ENCODE measurements at places on chromosomes 3 and 15.

GRCh38 chr15:92056875-92057274 is 203.4 kb downstream of the SLCO3A1 start:
- DNase-seq = no peak

- DNase-seq = no peak
Measured at GRCh38 chr3:25478211-25478757, 50.2 kb downstream of the RARB start.

DNA sequence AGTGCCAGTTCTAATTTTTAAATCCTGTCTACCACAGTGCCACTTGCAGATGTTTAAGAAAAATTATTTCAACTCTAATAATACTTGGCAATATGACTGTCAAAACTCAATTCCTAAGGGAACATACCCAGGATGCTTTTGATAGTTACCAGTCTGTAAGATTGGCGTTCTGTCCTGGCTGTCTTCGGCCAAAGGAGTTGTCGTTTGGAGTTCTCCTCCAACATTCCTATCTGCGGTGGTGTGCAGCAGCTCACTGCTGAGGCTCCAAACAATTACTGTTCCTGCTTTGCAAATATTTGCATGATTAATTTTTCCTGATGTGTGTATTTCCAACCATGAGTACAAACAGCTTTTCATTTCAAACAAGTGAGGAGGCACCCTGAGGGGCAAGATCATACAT is 330.8 kb upstream of the DPH6 start:
- DNase-seq = no peak

GRCh38 chr3:61669668-61670299 is 108.4 kb downstream of the PTPRG start:
- no peak for DNase-seq

DNA sequence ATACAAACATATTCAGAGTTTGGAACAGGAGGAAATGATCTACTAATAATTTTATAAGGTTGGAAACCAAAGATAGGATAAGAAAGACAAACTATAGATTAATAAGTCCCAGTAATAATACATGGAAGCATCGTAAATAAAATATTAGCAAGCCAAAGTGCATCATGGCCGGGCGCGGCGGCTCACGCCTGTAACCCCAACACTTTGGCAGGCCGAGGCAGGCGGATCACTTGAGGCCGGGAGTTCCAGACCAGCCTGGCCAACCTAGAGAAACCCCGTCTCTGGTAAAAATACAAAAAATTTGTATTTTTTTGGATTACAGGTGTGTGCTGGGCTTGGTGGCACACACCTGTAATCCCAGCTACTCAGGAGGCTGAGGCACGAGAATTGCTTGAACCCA is 14.9 kb downstream of the MUC4 start:
- no peak for DNase-seq

DNA sequence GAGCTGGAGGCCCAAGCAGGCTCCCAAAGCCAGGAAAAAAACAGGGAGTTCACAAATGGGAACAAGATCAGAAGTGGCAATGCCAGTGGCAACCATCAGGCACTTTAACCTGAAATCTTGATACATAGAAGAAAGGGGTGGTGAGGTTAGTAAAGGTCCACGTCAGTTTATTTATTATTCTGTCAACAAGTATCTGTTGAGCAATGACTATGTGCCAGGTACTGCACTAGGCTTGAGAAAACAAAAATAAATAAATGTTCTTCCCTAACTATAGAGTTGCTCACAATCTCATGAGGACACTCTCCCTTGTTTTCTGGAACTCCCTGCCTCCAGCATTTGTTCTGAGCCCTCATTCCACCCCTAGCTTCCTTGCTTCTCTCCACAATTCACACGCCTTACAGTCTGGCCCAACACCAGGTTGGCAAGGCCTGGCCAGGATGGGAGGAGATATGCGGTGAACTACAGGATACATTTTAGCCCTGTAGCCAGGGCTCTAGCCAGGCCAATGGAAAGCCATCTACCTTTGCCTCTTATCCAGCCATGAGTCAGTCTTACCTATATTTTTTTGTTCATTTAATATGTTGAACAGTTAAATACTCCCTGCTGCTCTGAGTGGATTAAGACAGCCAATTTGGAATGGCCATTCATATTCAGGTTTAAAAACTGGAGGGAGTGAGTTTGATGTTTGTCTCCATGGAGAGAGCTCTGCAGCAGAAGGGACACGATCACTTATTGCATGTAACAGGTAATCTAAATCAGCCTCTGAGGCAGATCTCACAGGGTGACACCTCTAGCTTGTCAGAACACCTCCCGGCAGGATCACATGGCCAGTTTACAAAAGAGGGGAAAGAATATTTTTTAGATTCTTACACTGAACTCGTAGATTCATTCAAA is 161.9 kb upstream of the ATP11B start:
- no peak for DNase-seq

DNA sequence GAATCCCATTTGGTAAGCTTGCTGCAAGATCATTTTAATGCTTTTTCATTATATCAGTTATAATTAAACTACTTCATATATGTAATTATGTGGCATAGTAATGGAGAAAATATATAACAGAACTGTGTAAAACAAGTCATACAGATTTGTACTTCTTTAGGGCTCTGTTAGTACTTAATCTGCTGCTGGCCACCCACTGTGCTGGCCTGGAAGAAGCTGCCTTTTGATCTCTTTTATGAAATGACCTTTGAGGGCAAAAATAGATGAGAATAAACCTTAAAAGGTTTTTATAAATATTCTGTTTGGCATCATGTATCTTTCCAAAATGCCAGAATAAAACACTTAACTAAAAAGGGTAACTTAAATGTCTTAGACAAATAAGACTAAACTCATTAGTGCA is 262.9 kb downstream of the ZIC1 start:
- DNase-seq = no peak

DNA sequence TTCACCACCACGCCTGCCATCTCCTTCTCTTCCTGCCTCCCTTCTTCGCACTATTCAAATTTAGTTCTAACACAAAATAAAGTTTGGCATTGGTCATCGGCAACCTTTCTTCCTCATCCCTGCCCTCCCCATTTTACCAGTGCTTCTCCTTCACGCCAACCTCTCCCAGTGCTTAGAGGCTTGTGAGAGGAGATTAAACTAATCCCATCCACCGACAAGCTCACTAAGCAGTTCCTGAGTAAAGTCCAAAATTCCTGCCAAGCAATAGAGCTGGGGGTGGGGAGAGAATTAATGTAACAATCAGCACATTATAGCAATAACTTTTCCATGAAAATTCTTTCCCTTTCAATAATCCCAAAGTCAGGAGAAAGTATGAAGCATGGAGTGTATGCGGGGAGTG is 157.4 kb upstream of the GMNC start:
- no peak for DNase-seq

DNA sequence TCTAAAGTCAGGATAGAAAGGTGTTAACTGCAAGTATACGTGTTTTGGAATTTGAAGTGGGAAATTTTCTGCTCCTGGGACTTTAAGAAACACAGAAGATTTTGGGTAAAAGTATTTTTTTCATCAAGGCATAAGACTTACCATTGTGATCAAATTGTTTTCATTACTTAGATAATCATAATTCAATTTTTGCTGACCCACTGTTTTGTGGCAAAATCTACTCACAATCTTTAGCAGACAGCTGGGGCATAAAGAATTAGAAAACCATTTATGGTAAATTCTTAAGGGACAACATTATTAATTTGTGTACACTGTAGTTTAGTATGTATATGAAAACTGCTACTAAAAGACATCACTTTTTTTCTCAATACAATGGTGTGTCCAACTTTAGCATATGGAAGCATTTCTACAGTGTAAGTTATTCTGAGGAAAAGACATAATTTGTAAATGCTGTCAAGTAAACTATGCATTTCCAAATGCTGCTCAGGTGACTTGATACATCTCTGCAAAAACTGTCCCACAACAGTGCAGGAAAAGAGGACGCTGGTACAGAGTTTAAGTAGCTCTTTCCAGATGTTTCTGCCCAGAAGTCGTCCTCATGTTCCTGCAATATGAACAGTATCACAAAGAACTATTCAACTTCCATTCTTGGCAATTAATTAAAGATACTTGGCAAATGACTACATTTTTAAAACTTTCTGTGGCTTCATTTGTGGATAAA is 52.3 kb downstream of the THSD4 start:
- DNase-seq = no peak

DNA sequence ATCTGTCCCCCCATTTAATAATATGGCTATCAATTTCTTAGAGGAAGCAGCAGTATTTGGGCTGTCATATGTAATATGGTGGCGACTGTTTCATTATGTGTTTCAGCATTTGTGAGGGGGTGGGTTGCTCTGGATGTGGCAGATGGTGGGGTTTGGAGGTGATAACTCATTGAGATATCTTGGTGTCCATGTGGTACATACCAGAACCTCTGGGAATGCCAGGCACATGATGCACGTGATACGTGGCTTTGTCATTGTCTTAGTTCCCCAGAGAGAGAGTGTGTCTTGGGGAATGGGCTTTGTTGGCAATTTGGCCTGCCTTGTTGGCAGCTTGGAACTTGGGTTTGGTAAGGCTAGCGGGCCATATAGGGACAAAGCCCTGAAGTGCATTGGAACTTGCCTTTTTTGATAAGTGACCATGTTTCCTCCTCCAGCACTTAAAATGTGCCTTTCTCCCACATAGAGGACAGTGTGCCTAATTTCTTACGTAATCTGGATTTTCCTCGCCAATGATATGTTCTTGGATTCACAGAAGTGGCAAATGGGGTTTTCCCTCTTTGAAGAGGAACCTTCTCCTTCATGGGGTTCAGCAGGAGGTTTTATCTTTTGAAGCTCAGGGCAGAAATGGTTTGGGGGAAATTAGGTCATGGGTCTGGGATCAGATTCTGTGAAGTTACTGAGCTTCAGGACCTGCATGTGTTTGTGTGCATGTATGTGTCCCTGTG is 79.5 kb downstream of the DNASE1L3 start:
- no peak for DNase-seq

DNA sequence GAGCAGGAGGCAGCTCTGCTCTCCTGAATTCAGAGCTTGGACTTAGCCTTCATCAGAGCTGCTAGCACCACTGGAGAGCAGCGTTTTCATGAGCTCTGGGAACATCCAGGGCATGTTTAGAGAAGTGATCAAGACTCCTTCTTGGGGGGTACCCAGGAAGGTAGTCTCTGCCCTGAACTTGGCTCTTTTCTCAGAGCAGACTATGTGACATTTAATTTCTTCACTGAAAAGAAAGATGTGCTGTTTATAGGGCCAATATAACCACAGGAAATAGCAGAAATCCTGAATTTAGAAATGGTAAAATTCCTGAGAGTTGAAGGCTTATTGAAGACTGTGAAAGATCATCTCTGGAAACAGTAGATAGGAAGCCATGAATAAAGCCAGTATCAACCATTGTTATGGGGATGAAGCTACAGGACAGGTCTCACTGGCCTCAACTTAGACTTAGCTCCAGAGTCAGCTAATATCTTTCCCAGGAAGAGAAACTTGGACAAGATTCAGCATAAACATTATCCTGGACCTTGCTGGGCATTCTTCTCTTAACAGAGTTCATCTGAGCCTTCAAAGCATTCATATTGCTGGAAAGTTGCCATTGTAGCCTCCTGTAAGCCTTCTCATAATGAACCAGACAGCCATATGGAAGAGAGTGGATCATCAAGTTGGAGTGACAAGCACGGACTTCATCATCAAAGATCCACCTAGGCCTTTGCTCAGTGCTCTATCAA is 386.6 kb upstream of the THBS1 start:
- no peak for DNase-seq

Data from ACHN (cell line).